Type B pancreatic cell (in vitro differentiated cells): ENCODE measurements at places on chromosomes 16 and 17. TPM values are rescaled to one million over a fixed set of nuclear protein-coding genes. Genes with fewer than 3 reads are reported as not detected.

DNA sequence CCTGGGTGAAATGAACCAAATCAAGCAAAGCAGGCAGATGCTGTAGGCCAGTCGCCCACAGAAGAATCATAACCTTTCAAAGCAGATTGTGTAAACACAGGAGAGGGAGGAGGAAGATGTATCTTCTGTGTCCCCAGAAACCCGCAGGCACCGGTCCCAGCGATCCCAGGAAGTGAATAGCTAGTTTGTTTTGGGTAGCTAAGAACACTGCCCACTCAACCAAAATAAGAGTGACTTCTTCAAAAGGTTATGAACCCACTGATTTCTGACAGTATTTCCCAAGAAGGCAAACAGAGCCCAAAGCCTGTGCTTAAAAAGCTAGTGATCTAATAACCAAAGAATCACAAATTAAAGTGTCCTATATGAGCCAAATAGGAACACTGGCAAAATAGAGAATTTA lies 67.8 kb downstream of the GRIN2A start:
- no peak for DNase-seq

DNA sequence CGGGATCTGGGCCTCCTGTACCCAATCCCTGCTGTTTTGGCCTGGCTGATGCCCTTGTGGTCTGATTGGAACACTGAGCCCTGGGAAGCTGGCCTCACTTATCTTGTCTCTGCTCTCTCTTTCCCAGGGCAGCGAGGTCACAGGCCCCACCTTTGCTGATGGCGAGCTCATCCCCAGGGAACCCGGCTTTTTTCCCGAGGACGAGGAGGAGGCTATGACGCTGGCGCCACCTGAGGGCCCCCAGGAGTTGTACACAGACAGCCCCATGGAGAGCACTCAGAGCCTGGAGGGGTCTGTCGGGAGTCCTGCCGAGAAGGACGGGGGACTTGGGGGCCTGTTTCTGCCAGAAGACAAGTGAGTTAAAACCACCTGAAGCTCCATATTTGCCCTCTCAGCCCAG lies 126.0 kb downstream of the RAB11FIP4 start:
- no peak for DNase-seq

DNA sequence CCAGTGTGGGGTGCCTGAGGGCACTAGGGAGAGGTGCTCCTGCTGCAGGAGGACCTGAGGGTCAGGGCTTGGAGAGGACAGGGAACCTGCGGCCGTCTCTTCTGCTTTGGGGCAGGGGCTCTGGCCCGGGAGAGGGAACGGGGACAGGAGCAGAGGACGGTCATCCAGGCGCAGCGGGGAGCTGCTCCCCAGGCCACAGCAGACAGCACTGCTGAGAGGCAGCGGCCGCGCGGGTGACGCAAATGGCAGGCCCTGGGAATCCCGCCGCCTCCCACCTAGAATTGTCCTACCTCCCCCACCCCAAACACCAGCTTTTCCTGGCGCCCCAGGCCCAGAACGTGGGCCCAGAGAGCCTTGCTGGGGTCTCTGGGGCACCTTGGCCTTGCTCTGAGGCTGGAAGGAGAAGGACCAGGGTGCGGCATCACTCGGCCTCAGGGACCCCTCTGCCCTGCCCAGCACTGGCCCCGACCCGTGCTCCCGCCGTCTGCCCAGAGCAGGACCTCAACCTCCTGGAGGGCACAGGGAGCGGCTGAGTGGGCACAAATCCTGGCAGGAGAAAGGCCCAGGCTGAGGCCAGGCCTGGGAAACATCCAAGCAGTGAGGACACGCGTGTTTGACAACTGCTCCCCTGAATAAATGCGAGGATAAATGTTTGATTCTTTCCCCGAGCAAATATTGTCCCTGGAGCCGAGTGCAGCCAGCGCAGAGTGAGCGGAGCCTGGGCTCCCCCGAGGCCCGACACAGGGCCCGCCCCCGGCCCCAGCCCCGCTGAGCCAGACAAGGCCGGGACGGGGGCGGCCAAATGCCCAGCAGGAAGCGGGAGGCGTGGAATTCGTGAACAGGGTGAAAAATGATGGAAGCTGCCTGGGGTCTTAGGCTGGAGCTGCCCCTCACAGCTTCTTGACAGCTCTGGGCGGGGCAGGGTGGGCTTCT lies 8.5 kb downstream of the SSTR5 start:
- no peak for DNase-seq

RND2 gene
- 3.3 and 7.1 TPM in 2 replicates for total RNA-seq

- DNase-seq: no peak
These were observed 42.3 kb upstream of the PIK3R6 start for GRCh38 chr17:8909586-8910270.

GRCh38 chr17:79325709-79326430 lies 251.2 kb downstream of the ENGASE start:
- no peak for DNase-seq

CALB2 gene
- 23.6 and 28.9 TPM in 2 replicates for total RNA-seq

DNA sequence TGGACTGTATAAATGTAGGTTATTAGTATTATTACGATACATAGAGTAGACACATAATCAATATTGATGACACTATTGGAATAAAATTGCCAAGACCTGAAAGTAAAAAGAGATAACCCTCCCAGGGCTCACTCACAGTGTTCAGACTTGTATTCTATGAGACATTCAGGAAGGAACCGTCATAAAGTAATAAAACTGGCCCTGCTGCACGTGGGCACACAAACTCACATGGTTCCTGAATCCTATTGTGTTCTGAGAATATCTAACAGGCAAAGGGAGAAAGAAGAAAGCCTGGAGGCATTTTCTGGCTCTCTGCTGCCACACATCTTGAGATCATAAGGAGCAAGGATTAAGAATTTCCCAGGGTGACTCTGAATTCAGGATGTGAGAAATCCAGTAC lies 575.9 kb downstream of the HS3ST4 start:
- DNase-seq: no peak

DNA sequence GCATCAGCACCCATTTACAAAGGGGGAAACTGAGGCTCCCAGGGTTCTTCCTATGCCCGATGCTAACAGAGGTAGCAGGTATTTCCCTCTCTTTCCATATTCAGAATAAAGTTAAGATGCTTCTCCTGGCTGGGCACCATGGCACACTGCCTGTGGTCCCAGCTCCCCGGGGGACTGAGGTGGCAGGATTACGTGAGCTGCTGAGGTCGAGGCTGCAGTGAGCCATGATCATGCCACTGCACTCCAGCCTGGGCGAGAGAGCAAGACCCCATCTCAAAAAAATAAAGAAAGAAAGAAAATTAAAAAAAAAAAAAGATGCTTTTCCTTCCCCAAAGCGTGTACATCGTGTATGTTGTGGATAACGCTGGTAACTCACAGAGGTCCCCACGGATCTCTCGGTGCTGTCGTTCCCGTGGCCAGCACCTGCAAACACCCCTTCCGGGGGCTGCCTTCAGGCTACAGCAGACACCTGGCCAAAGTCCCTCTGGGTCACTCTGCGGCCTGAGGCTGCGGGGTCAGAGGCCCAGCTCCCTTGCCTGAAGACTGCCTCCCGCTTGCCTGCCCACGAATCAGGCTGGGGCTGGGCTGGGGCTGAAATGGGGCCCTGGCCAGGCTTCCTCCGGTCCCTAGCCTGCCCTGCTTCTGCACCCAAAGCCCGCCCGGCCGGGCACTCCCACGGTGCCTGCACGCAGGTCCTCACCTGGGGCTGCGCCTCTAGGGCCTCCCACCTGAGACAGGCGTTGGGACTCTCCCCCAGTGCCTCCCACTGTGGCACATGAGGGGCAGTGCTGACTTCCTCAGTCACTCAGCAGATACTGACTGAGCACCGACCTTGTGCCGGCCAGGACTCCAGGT lies 63.1 kb downstream of the ZDHHC7 start:
- no peak for DNase-seq

GRCh38 chr16:11315510-11315909 lies 29.7 kb upstream of the RMI2 start:
- DNase-seq: no peak

- no peak for DNase-seq
These were observed 2.4 kb downstream of the PGAP6 start for GRCh38 chr16:379183-379960.

DNA sequence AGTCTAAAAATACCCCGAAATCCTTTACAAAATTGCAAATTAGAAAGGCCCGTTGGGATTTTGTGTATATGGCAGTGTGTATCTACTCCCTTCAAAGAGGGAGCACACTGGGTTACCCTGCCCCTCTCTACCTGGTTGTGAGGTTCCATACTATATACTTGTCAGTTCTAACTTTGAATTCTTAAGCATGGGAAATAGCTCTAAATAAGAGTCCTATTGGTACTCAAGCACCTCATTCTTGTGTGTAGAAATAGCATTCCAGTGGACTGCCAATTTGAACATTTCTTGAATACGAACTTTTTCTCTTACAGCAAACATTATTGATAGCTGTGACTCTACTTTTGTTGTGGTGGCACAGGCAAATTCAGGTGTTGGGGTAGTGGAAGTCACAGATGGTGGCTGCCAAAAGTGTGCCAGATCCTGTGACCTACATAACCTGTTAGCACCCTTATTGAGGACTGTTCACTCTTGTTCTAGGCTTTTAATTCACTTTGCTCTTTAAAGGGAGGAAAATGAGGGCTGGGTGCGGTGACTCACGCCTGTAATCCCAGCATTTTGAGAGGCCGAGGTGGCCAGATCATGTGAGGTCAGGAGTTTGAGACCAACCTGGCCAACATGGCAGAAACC lies 16.1 kb downstream of the ESRP2 start:
- DNase-seq: no peak

- DNase-seq: no peak
These were observed 99.7 kb downstream of the VPS53 start for GRCh38 chr17:614653-615546.

PLK1 gene
- total RNA-seq: 21.6 and 67.2 TPM in 2 replicates

RGS11 gene
- 6.6 and 8.8 TPM in 2 replicates for total RNA-seq

DNA sequence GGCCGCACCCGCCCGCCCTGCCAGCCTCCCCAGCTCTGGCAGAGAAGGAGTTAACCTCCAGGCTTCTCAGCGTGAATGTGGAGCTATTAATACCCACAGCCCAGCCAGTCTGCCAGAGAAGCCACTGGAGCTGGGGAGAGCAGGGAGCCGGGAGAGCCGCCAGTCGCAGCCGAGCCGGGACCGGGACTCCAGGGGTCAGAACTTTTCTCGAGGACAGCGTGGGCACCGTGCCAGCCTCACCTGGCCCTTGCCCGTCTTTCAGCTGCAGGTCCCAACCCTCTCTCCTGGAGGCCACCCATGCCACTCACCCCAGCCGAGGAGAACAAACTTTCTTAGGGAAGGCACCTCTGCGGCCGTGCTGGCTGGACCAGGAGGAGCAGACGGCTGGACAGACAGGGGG lies 33.8 kb upstream of the SBK1 start:
- no peak for DNase-seq

DNA sequence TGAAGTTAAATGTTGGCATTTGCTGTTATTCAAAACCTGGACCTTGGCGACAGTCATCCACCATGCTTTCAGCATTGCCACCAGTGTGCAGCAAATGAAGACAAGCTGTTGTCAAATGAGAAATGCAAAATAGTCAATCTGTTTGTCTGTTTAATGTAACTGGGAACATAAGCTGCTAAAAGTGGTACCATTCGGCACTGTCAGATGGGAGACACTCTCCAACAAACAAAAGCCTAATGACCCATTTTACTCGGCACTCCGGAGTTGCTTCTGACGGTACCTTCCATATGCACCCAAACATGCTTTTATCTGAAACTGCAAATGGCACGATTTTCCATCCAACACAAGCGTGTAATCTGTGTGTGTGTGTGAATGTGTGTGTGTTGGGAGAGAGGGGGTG lies 297.8 kb downstream of the MAF start:
- DNase-seq: no peak

- DNase-seq: no peak
These were observed 3.7 kb upstream of the MSRB1 start for GRCh38 chr16:1946495-1947368.

MYH1 gene
- not detected in 2 replicates for total RNA-seq

ZKSCAN2 gene
- 9.4 and 16.9 TPM in 2 replicates for total RNA-seq

PDE6G gene
- total RNA-seq: 0.97 TPM in 1 of 2 replicates, not detected in the other

SOST gene
- total RNA-seq: 2.0 TPM in 1 of 2 replicates, not detected in the other

HEATR9 gene
- total RNA-seq: not detected in 2 replicates

- DNase-seq: no peak
These were observed 5.2 kb downstream of the IL21R start for GRCh38 chr16:27407133-27407532.

PTGES3L gene
- 1.0 and 1.5 TPM in 2 replicates for total RNA-seq

DNA sequence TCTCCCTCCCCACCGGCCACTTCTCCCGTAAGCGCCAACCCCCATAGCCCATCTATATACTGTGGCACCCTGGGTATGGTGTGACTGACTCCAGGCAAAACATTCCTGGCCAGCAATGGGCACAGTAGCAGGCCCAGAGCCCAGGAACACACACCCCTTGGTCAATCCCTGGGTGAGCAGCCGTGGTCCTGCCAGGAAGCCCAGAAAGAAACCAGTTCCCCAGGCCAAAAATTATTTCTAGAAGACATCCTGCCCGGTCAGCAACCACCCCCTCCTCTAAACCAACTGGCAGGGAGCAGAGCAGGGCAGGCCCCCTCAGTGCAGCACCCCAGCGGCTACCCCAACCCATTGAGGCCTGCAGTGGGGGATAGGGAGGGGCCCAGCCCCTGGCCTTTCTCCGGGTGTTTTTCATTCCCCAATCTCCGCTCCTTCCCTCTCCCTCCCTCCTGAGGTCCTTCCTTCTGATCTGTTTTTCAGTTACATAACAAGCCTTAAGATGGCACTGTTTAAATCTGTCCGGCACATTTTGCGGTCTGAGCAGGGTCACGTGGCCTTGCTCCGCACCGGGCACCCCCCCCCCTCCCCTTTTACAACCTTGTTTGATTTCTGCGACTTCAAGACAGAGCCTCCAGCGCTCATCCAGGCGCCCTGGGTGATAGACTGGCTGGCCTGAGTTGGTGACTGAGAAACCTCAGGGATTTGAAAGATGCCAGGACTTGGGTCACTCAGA lies 2.0 kb downstream of the NPTX1 start:
- DNase-seq: no peak

DNA sequence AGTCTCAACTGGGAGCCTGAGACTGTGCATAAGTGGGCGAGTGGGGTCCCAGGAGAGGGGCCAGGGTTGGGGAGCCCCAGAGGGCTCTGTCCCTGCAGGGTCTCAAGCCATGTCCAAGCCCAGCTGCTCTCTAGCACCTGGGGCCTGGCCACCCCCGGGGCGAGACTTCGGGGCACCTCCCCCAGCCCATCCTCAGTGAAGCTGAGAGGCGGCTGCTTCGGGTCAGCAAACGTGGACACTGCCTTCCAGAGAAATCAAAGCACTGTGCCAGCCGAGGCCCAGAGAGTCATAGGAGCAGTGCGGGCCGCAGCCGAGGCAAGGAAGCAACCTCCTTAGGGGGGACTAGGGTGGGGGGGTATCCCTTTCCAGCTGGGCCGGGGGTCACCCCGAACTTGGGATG lies 77.5 kb downstream of the ENGASE start:
- DNase-seq: no peak
